Placental pericyte (primary cell): ENCODE measurements at places on chromosomes 16 and 17. TPM values are rescaled to one million over a fixed set of nuclear protein-coding genes. Genes with fewer than 3 reads are reported as not detected.

The XAF1 gene
- 41.4 and 108 TPM in 2 replicates for total RNA-seq

The KRTAP9-8 gene
- total RNA-seq, result not detected in 2 replicates

The EPX gene
- total RNA-seq, result not detected in 2 replicates

The CRYM gene
- 0.14 TPM in 1 of 2 replicates, not detected in the other for total RNA-seq

The GPT2 gene
- 17.3 and 17.5 TPM in 2 replicates for total RNA-seq

The NPTX1 gene
- total RNA-seq, result 6.8 and 31.9 TPM in 2 replicates

The SGCA gene
- 2.0 and 5.5 TPM in 2 replicates for total RNA-seq

The TRAF7 gene
- total RNA-seq, result 72.4 and 77.7 TPM in 2 replicates

The CRHR1 gene
- total RNA-seq, result not detected in 2 replicates

The TBC1D3E gene
- not detected in 2 replicates for total RNA-seq

The CACNG3 gene
- not detected in 2 replicates for total RNA-seq

The CORO6 gene
- total RNA-seq, result 2.0 TPM in 2 replicates

The PRCD gene
- 3.5 and 4.3 TPM in 2 replicates for total RNA-seq

The BCAR1 gene
- 110 and 169 TPM in 2 replicates for total RNA-seq

The GPRC5C gene
- total RNA-seq, result 0.72 and 8.3 TPM in 2 replicates

The LYRM1 gene
- total RNA-seq, result 39.0 and 40.2 TPM in 2 replicates

The PRAC2 gene
- 0.66 TPM in 1 of 2 replicates, not detected in the other for total RNA-seq

The ZACN gene
- not detected in 2 replicates for total RNA-seq

The PLA2G15 gene
- total RNA-seq, result 28.2 and 47.3 TPM in 2 replicates

The KRTAP4-4 gene
- total RNA-seq, result not detected in 2 replicates

The LPO gene
- 0.22 TPM in 1 of 2 replicates, not detected in the other for total RNA-seq

The JPH3 gene
- total RNA-seq, result not detected in 2 replicates

The RCVRN gene
- total RNA-seq, result not detected in 2 replicates

The C1QBP gene
- total RNA-seq, result 171 and 204 TPM in 2 replicates

The NFAT5 gene
- 46.4 and 57.1 TPM in 2 replicates for total RNA-seq

The ZPBP2 gene
- not detected in 2 replicates for total RNA-seq

The SALL1 gene
- 0.22 and 4.9 TPM in 2 replicates for total RNA-seq

The TBC1D3K gene
- total RNA-seq, result not detected in 2 replicates

The KREMEN2 gene
- total RNA-seq, result not detected in 2 replicates

The AANAT gene
- total RNA-seq, result not detected in 2 replicates

The NPIPA5 gene
- 2.1 and 4.2 TPM in 2 replicates for total RNA-seq

The TBC1D26 gene
- not detected in 2 replicates for total RNA-seq

The RAMP2 gene
- 0.29 TPM in 1 of 2 replicates, not detected in the other for total RNA-seq

The KRT16 gene
- total RNA-seq, result not detected in 2 replicates

The AHSP gene
- not detected in 2 replicates for total RNA-seq

The KIAA0513 gene
- total RNA-seq, result 7.6 and 9.6 TPM in 2 replicates

The ALKBH5 gene
- 103 and 168 TPM in 2 replicates for total RNA-seq

The RNF43 gene
- not detected in 2 replicates for total RNA-seq

The AFMID gene
- total RNA-seq, result 20.5 and 29.1 TPM in 2 replicates

The SLC5A11 gene
- 0.14 TPM in 1 of 2 replicates, not detected in the other for total RNA-seq

The AMDHD2 gene
- total RNA-seq, result 57.6 and 78.8 TPM in 2 replicates

The TP53TG3B gene
- total RNA-seq, result 0.44 TPM in 1 of 2 replicates, not detected in the other

The CTF1 gene
- total RNA-seq, result 2.0 and 4.4 TPM in 2 replicates

The NEUROD2 gene
- total RNA-seq, result not detected in 2 replicates

The SERPINF2 gene
- 0.14 and 0.22 TPM in 2 replicates for total RNA-seq
